ENCODE measurements at places on chromosomes 5 and 9.
A peak's percentile ranks its signal among the peaks of the same experiment; 100 is the strongest.

GRCh38 chr5:36305571-36306326 lies 4.0 kb upstream of the RANBP3L start:
- DNase-seq = peak; percentile 84

DNA sequence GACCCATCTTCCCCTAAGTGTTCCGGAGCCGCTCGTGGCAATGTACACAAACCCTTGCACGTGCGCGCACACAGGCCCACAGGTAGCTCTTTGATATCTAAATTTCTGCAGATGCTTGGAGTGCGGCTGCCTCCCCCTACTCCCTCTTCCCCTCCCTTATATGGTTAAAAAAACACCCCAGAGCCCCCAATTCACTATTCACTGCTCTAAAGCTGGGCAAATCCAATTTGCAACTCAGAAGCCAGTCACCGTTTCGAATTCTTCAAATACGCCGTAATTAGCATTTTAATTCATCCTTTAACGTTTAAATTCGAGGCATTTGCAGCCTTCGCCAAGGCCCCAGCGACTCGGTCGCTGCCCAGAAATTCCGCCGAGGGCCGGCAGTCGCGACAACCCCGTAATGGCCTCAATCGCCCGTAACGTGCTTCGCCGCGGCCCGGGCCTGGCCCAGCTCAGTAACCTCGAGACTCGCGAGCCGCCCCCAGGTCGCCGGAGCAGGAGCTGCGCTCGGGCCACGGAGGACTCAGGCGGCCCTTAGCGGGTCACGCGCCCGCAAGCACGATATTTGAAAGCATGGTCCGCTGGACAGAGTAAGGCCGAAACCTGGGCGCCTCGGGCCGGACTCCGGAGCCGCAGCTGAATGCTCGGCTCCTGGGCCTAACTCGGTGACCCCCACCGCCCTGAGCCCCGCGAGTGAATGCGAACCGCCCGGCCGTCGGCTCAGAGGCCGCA lies 1.3 kb downstream of the IRX2 start:
- DNase-seq = no peak

DNA sequence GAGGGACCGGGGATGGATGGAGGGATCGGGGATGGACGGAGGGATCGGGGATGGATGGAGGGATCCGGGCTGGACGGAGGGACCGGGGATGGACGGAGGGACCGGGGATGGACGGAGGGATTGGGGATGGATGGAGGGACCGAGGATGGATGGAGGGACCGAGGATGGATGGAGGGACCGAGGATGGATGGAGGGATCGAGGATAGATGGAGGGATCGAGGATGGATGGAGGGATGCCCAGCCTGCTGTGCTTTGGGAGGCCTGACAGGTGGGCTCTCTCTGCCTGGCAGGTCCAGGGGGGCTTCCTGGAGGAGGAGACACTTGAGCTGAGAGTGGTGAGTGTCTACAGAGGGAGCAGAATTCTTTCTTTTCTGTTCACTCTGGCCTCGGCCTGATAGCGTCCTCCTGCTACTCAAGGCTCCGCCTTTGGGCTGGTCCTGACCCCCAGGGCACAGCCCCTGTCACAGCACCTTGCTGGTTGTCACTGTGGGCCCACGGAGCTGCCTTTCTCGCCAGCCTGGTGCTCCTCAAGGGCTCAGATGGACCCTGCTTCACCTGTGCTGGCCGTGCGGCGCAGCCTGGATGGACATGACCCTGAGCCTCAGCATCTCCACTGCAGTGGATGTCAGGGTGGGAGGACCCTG lies 42.2 kb upstream of the RNF130 start:
- no peak for DNase-seq

DNA sequence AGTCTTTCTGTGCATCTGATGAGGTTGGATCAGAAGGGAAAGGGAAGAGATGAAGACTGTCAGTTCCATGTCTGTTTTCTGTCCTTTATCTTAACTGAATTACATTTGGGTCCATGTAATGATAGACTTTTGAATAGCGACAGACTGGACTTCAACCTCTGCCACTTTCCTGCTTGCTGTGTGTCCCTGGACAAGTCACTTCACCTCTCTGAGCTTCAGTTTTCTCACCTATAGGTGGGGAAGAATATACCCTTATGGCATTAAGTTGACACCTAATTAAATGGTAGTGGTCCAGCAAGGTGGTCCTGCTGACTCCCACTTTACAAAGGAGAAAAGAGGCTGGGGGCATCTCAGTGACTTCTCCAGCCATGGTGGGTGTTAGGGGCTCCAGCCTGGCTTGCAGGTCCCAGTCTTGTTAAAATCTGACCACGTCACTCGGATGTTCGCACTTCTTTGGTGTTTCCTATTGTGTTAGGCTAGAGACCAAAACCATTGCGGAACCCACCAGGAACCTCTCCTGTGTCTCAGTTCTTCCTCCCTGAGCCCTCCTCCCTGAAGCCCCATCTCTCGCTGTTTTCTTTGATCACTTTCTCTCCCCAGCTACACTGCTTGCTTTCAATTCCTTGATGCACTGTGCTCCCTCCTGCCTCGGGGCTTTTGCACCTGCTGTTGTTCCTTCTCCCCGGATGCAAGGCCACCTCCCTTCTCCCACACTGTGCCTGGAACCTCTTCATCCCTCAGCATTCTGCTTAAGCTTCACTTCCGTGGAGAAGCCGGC lies 256.5 kb downstream of the NSG2 start:
- no peak for DNase-seq

DNA sequence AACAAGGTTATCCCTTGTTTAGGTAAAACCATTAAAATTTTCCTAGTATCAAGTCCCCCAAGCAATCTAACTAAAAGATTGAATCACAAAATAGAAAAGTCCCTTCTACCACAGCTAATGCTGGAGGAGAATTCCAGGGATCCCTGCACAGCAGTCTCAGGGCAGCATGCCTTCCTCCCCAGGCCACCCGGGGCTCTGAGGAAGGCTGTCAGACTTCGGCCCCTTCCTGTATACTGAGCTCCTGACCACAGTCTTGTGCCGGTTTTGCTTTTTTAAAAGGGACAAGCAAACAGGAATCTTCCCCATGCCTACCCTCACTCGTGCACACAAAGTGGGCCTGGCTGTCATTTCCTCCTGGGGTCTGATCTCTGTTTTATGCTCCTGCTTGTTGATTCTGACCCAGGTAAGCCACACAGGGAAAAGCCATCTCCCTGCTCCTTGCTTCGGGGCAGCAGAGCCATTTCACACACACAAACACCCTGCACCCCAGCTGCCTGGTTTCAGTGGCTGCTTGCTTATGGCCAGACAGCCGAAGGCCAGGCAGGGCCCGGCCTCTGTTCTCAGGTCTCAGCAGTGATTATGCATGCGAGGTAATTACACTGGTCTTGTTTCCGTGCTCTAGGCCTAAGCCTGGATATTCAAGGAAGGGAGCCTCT lies 211.9 kb downstream of the NXNL2 start:
- DNase-seq = no peak

DNA sequence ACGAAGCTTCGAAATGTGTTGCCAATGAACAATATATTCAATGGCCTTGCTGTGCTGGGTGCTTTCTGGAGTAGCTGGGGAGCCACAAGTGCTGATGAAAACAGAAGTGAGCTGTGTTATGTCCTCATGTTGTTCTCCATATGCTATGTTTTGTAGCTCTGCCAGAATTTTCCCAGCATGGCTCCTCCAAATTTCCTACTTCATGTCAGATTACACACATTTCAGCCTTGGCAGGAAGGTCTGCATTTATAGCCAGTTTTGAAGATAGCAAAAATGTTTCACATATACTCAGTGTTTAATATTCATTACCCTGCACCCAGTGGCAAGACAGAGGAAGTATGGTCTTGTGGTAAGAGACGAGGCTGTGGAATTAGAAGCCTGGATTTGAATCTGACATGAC lies 22.6 kb upstream of the NMUR2 start:
- DNase-seq = no peak

GRCh38 chr5:1014781-1015221 lies 6.2 kb downstream of the NKD2 start:
- DNase-seq = no peak

DNA sequence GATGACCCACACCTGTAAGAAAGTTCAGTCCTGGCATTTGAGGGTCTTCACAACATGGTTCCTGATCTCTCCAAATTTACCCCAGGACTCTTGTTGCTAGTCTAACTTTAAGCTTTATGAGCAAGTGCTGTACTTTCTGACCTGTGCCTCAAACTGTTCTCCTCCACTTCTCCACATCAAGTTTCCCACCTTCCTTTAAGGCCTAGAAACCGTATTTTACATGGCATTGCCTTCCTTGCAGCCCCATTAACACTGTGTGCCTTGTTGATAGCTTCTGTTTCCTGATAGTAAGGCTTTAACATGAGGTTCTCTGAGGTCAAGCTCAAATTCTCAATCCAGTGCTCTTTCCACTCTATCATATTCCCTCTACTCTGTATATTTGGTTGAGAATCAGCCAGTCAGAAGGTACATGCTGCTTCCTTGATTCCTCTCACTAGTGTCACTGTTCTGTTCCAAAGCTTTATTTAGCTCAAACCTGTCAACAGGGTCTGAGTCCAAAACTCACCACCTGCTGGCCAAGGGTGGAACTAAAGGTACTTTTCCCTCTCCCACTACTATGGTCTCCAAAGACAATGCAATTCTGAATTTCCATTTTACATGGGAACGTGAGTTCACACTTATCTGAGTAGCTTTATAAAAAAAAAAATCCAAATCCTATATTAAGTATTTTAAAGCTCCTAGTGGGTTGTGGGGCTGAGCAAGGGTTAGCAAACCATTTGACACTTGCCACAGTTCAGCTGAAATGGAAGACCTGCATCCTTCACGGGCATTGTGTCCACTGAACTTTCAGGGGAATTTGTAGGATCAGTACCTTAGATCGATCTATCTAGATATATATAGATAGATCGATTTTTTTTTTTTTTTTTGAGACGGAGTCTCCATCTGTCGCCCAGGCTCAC lies 21.1 kb downstream of the VCP start:
- no peak for DNase-seq

DNA sequence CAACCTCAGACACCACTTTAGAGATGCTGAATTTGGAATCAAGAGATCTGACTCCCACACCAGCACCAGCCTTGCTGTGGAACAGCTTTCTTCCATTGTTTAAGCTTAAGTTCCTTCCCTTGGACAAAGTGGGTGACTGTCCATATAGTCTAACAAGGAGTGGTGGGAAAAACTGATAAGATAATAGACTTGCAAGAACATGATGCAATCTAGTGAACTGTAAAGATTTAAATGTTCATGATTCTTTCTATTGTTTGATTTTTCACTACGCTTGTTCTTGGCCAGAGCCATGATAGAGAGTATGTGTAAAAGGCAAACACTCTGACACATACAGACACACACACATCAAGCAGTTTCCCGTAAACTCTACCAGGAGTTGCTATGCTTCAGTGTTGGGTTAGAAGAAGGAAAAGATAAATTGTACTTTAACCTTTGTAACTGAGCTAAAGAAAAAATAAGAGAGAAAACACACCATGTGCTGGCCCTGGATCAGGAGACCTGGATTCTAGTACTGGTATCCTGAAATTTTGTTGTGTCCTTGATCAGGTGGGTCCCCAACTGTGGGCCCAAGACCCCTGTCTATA lies 94.3 kb downstream of the PAPPA start:
- DNase-seq = no peak

DNA sequence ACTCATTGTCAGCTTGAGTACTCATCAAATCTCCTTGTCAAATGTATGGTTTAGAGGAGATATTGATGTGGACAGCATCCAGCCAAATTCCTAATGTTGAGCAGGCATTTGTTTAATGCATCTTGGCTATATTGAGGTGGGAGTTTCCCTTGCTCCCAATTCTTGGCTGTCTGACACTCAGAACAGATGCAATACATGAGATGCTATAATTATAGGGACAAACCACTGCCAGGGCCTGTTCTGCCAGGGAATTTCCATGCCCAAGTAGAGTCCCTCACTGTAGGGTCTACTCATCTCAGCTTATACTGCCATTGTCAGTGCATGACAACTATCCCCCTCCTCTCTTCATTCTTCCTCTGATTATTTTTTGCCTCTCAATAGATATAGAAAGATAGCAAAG lies 392.0 kb upstream of the KCNN2 start:
- no peak for DNase-seq

DNA sequence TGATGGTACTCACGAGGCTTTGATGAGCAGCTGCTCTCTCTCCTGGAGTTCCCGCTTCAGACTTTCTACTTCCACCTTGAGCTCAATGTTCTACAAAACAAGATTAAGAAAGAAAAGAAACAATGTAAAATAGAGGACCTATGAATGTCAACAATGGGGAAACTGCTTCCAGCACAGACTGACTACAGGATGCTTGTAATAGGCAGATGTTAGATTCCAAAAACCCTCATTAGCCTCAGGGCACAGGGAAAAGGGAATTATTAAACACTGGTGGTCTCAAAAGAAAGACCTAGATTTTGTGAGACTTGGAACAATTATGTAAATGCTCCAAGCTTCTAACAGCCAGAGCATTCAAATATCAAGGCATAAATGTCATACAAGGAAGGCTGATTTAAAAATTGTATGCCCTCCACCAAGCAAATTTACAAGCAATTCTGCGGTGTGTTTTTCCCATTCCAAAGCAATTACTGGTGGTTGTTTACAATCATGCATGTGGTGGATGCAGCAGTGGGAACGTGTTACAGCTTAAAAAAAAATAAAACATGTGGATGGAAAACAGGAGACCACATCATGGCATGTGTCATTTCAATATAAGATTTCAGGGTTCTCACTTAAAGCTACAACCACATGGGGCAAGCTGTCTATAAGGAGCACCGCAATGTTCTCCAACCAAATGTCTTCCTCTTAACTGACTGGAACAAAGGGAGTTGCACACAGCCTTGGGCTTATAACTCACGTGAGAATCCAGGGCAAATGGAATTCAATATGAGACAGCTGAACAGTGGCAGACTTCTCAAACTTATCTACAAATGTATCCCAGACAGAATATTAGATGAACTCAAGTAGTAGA lies 34.0 kb downstream of the CDK5RAP2 start:
- no peak for DNase-seq

- DNase-seq = no peak
These were observed 399.1 kb upstream of the PIK3R1 start for GRCh38 chr5:67816456-67816855.

DNA sequence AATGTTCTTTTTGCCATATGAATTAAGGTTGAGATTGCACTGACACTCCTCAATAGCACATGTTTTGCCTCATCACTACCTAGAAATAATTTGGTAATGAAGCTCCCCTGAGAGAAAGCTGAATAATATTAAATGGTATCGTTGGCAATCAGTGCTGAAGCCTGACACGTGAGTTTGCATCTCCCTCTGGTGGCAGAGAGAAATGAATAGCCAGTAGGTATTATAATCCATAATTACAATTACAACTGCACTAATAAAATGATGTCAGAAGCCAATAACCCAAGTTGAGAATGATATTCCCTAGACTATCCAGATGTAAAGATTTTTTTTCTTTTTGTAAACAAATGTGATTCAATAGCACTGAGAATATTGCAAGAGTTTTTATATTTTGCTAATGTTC lies 700.3 kb downstream of the PTPRD start:
- peak; percentile 39 for DNase-seq

- no peak for DNase-seq
These were observed 240.7 kb downstream of the CSNK1G3 start for GRCh38 chr5:123752552-123753179.

GRCh38 chr5:159398936-159399335 lies 68.6 kb upstream of the IL12B start:
- no peak for DNase-seq

- DNase-seq = no peak
These were observed 76.0 kb downstream of the C9orf153 start for GRCh38 chr9:86183229-86184137.
